GDM1 (cell line): ENCODE measurements at places on chromosomes 12 and 14.
A peak's percentile ranks its signal among the peaks of the same experiment; 100 is the strongest.

DNA sequence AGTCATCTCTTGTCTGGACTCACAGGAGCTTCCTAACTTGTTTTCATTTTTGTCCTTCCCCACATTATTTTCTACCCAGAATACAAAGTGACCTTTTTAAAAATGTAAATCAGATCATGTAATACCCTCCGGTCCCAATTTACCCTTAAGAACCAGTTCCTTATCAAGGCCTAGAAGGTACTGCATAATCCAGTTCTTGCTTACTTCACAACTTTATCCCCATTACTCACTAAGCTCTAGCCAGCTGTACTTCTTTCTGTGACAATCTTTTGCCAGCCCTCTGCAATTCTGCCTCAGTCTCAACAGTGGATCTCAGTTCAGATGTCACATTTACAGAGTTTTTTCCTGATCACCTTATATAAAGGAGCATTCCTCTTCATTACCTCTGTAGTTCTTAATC, 11.6 kb downstream of the RAP1B start:
- no peak for DNase-seq

DNA sequence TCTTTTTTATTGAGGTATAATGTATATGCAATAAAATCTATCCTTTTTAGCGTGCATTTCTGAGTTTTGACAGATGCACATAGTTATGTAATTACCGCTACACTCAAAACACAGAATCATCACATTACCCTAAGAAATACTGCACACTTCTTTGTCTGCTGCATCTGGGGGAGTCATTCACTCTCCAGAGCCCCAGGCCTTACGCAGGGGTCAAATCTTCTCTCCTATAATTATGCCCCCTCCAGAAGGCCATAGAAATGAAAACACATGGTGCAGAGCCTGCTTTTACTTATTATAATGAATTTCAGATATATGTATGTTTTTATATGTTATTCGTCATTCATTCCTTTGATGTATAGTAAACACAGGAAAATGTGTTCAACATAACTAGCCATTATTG, 296.5 kb upstream of the TMEM132C start:
- DNase-seq: no peak

GRCh38 chr12:94228488-94228907, 80.1 kb downstream of the PLXNC1 start:
- no peak for DNase-seq

DNA sequence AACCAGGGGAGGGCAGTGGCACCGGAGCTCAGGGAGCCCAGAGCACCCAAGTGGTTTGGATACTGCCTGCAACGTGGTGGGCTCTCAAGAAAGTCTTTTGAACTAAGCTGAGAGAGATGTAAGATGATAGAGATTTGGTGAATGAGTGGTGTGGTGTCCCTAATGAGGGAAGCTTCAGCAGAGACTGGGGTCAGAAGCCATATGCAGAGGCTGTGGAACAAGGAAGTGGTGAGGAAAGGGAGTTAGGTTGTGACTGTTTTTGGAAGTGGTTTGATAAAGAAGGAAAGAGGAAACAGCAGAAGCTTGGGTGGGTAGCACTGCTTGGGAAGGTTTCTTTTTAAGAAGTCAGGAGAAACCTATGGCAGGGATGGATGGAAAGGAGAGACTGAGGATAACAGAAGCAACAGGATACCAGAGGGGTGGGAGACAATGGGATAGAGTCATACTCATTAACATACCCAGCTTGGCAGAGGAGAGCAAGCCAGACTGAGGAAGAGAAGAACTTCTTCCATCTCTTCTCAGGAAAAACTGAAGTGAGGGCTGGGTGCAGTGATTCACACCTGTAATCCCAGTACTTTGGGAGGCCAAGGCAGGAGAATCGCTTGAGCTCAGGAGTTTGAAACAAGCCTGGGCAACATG, 24.1 kb downstream of the SLC4A8 start:
- peak; percentile 39 for DNase-seq

- DNase-seq: peak; percentile 51
Measured at GRCh38 chr14:97021001-97021400, 223.8 kb downstream of the VRK1 start.

DNA sequence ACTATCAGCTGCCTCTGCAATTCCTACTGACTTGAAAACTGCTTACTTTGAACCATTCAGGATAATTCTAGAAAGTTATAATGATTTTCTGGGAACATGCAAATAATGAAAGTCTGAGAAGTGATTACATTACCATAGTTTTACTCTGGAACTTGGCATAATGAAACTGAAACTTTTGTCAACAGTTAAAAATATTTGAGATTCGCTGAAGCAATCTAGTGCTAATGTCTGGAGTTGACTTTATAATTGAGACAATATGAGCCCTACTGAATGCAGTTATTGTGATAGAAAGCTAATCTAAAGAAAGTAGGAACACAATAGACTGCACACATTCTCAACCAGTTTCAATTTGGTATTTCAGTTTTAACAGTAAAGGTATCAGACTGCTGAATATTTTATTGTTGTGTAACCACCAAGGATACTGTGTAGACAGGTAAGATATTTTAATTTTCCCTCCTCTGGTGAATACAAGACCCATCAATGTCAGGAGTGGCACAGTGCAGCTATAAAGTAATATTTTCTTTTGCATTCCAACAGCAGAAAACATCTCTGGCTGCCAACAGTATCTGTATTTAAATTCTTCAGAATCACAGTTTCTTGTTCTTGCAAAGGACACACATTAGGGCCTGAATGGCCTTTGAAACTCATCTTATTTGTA, 483.5 kb downstream of the ATP23 start:
- DNase-seq: no peak

DNA sequence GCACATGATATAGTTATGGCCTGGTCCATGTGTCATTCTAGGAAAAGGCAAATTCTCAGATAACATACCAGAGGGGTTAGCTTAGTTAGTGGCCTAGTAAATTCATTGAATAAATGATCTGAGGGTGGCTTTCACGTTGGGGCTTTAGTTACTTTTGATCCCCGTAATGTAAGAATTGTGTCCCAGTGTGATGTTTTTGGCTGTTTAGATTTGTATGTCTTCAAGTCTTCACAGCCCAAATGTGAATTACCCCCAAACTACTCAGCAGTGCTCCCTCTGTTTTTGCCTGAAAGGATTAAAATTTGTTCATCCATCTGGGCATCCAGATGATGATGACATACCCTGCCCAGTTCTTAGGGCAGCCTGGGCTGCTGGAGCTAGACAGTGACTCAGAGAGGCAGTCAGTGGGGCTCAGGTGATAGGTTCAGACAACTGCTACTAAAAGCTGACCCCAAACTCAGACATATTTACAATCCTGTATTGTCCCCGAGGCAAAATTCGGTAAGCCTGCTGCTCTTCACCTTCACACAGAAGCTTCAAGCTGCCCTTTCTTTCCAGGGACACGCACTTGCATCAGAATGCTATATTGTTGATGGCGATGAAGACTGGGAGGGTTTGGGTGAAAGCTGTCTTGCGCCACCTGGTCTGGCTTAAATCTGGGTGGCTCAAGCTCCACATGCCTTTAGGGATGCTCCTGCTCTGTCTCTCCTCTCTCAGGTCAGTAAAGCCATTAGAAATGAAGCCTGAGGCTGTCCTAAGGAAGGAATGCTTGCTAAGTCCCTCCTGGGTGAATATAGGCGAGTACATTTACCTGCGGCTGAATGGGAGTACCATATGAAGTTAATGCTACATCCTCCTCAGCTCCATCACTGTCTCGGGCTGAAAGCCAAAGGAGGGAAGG, 10.3 kb downstream of the GPRC5D start:
- no peak for DNase-seq

GRCh38 chr12:46124132-46124847, 133.9 kb upstream of the SCAF11 start:
- no peak for DNase-seq

DNA sequence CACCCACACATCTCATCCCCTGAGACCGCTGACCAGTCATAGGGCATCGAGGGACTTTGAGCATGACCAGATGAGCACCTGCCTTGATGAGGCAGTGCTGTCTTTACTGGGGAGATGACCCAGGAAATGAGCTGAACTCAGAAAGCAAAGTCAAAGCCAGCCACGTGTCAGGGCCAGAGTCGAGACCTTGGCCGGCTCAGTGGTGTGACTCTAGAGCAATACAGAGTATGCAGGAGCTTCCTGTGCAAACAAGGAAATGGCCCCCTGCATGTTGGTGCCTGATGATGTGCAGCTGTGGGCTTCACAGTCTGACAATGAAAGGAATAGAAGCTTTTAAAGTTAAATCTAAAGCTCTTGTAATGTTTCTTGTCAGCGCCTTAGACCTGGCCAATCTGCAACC, 332.9 kb downstream of the PCNX1 start:
- DNase-seq: no peak

DNA sequence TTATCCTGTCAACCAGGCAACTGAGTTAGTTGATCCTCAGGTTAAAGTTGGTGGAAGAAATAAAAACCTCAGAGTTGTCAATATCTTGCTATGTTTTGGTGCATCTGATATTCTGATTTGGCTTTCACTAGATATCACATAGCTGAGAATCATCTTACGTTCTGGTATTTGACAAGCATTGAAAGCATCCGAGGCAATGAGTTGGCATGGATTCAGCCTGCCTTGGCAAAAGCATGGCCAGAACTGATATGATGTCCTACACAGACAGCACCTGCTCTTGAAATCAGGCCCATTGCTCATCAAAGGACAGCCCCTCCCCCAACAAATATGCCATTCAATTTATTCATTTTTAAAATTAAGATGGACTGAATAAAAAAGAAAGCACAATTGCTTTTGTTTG, 320.7 kb upstream of the ATP2B1 start:
- DNase-seq: no peak

GRCh38 chr14:105181549-105182295, 610 bp upstream of the NUDT14 start:
- no peak for DNase-seq

DNA sequence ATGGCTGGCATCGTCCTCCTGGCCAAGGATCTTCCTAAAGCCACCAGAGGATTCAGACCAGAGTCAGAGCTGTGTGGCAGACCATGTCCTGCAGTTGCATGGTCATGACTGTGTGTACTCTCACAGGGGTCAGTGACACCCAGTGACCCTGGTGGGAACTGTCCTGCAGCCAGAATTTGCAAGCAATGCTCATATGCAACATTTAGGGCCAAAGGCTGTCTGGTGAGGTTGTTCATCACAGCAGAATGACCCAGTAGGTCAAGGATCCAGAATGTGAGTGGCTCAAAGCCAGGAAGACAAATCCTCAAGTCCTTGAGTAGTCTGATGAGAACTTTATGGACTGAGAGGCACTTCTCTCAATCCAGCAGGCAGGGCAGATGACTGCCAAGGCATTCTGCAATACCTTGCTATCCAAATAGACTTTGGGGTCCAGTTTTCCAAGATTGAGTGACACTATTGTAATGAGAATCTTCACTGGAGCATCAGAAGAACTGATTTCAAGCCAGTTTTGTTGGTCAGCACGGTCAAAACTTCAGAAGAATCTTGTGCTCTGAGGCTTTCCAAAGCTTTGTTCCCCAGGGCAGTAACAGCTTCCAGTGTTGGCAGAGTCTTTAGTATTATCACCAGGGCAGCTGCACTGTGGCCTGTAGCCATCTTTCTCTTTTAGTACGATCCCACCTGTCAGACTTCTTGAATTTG, 122.0 kb downstream of the PTCSC3 start:
- DNase-seq: no peak

DNA sequence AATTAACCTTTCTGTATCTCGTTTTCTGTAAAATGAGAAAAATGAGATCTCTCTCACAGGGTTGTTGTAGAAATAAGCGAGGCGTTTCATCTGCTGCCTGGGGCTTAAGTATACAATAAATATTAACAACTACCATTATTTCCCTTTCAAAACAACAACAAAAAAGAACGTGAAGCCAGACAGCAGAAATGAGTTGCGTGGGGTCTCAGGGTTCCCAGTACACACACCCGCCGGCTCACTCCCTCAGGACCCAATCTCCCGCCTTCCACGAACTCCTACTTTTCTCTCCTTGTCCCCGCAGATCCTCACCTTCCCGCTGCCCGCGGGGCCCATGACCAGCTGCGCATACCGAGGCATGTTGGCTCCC, 227 bp downstream of the GPN3 start:
- DNase-seq: no peak
